A549 treated with CpdA at 1 μM for 4 hours (cell line): ENCODE measurements at places on chromosomes 6 and 20. TPM values are rescaled to one million over a fixed set of nuclear protein-coding genes. Genes with fewer than 3 reads are reported as not detected.

Gene COL19A1
- not detected in 5 replicates for total RNA-seq

Gene TMC2
- total RNA-seq = not detected in 5 replicates

Gene DACT2
- 0.27 to 0.57 TPM (median 0.50 TPM) in 5 replicates for total RNA-seq

Gene FAM120B
- 9.0 to 10.6 TPM (median 9.9 TPM) in 5 replicates for total RNA-seq

Gene HLA-DOA
- not detected in 5 replicates for total RNA-seq

Gene MTCH1
- 112 to 139 TPM (median 133 TPM) in 5 replicates for total RNA-seq

Gene WFDC10B
- total RNA-seq = not detected in 5 replicates

Gene LY6G6D
- not detected in 5 replicates for total RNA-seq

Gene YTHDF1
- total RNA-seq = 50.3 to 60.2 TPM (median 53.2 TPM) in 5 replicates

Gene C20orf202
- total RNA-seq = 0.03 TPM in 1 of 5 replicates, not detected in the others

Gene SOX18
- 0.58 to 2.3 TPM (median 2.2 TPM) in 5 replicates for total RNA-seq

Gene CLIC5
- total RNA-seq = not detected in 5 replicates

Gene EPB41L1
- total RNA-seq = 52.6 to 63.3 TPM (median 62.2 TPM) in 5 replicates

Gene TMX4
- total RNA-seq = 13.4 to 15.2 TPM (median 13.8 TPM) in 5 replicates

Gene PEX7
- total RNA-seq = 4.2 to 5.9 TPM (median 5.1 TPM) in 5 replicates

Gene PHACTR1
- 0.08 TPM in 1 of 5 replicates, not detected in the others for total RNA-seq

Gene UBE2V1
- 112 to 154 TPM (median 116 TPM) in 5 replicates for total RNA-seq

Gene ADTRP
- total RNA-seq = 0.51 to 0.78 TPM (median 0.56 TPM) in 5 replicates

Gene KIFC1
- total RNA-seq = 40.9 to 46.6 TPM (median 43.1 TPM) in 5 replicates

Gene GLP1R
- not detected in 5 replicates for total RNA-seq

Gene LIN28B
- 1.2 to 2.1 TPM (median 1.5 TPM) in 5 replicates for total RNA-seq
